Hematopoietic multipotent progenitor cell (in vitro differentiated cells): ENCODE measurements at places on chromosomes 3 and 15.

- no peak for DNase-seq
Measured at GRCh38 chr15:63805993-63806980, 27.5 kb downstream of the HERC1 start.

- no peak for DNase-seq
Measured at GRCh38 chr3:58202917-58203360, 7.8 kb downstream of the DNASE1L3 start.

- DNase-seq, result no peak
Measured at GRCh38 chr3:114011059-114011797, 45.1 kb downstream of the CCDC191 start.

DNA sequence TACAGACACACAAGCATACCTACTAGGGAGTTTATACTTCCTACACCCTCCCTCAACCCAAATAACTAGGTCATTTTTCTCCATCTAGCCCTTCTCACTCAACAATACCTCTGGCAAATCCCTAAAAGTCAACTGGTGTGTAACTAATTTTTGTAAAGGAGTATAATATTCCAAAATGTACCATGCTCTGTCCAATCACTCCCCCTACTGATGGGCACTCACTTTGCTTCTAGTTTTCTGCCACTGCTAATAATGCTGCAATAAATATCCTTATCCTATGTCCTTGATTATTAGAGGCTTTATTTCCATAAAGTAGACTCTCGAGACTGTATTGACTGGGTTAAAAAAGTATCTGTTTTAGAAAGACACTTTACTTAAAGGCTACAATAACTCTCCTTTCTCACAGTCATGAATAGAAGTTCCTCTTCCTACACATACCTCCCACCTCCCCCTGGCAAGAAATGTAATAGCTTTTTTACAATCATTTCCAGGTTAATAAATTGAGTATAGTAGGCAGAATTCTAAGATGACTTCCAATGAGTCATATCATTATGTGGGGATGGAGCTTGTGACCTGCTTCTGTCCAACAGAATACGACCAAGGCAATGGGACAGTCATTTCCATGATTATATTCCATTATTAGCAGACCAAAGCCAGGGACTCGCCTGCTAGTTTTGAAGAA, 30.0 kb downstream of the SHQ1 start:
- DNase-seq, result no peak

DNA sequence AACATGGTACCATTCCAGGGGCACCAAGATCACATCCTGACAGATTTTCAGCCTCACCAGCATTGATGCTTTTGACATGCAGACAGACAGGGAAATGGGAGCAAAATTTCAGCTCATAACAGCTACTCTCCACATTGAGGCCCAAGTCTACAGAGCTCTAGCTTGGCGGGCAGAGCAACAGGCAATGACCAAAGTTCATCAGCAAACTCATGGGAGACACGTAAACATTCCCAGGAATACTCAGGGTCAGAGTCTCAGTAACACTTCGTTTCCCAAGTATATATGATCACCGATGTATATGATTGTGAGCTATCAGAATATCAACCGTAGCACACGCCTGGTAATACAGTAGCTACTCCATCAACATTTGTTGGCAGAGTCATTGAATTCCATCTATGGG, 59.2 kb upstream of the SLC24A5 start:
- DNase-seq, result no peak

DNA sequence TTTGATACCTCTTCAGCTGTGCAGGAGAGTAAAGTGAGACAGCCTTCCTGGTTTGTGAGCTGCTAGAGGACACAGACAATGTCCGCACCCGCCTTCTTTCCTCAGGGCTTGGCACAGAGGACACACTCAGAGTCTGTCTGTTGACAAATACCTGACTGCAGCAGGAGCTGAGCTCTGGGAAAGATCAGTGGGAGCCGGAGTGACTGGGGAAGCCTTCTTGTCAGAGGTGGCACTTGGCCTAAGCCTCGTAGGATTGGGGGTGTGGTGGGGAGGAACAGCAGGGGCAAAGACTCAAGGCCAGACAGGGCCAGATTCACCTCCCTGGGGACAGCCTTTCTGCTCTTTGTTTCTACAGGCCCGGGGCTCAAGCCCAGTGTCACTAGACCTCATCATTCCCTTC, 3.3 kb upstream of the IL17RC start:
- no peak for DNase-seq

DNA sequence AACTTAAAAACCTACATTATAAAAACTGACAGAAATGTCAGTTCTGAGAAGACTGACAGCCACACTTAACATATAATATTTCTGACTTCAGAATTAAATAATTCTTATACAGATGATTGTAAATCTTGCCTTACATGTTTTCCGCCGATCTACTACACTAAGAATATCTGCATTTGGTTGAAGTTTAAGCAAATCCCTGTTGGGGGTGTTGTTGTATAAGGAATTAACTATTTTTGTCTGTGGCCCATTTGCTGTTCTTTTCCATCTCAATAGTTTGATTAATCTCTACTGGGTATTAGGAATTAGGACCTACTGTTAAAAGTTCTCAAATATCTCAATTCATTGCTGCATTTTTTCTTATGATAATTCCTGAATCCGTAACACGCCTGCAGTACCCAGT, 838.3 kb upstream of the ROBO1 start:
- no peak for DNase-seq

- no peak for DNase-seq
Measured at GRCh38 chr3:29850641-29851040, 569.8 kb downstream of the RBMS3 start.

- DNase-seq, result no peak
Measured at GRCh38 chr15:85142312-85142711, 160.7 kb downstream of the PDE8A start.

GRCh38 chr3:120142236-120142635, 48.0 kb upstream of the GSK3B start:
- DNase-seq, result no peak

GRCh38 chr3:2300938-2301337, 202.3 kb downstream of the CNTN4 start:
- no peak for DNase-seq
